ENCODE measurements at places on chromosomes 6 and 20. TPM values are rescaled to one million over a fixed set of nuclear protein-coding genes. Genes with fewer than 3 reads are reported as not detected.

GRCh38 chr6:169185692-169186485 is 67.8 kb downstream of the THBS2 start:
- no peaks in the 10 kb centered on the region for H3K27me3 ChIP-seq
- DNase-seq = no peak
- H3K4me1 ChIP-seq = no peaks in the 10 kb centered on the region
- no peak overlapping the region for H3K27ac ChIP-seq

DNA sequence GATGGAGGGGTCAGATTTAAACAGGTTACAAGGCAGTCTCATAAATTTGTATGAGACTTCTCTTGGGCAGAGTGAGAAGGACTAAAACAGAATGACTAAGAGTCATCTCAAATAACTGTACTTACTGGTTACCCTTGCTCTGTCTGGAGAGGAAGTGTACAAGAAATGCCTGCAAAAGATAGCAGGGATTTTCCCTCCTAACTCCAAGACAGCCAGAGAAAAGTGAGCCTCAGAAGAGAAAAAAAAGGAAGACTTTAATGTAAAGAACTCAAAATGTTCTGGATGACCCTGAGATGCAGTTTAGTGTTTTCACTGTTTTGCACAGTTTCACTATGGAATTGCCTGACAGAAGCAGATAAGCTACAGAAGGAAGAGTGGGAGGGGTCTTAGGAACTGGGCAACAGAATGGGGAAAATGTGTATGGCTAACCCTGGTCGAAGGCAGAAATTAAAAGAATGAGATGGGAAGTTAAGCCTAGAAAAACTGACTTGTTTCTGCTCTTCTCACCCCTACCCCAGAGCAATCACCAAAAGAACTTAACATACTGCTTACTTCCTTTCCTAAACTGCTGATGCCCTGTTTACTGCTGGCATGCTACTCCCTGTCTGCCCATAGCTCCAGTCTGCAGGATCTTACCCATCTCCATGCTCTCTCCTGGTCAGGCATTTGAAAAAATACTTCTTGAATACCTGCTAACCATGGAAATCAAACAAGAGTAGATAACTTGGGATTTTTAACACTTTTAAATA is 98.1 kb upstream of the MARCKS start:
- H3K36me3 ChIP-seq = no peaks in the 10 kb centered on the region
- DNase-seq = no peak
- H3K27me3 ChIP-seq = no peaks in the 10 kb centered on the region
- H3K4me1 ChIP-seq = no peaks in the 10 kb centered on the region

DNA sequence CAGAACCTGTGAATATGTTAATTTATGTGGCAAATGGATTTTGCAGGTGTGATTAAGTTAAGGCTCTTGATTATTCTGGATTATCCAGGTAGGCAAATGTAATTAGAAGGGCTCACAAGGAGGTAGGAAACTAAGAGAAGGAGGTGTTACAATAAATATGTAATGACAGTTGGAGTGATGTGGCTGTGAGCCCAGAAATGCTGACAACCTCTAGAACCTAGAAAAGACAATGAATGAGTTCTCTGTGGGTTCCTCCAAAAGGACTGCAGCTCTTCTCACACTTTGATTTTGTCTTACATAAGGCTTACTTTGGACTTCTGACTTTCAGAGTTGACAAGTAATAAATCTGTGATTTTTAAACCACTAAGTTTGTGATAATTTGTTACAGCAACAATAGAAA is 406.6 kb upstream of the EPHA7 start:
- no peaks in the 10 kb centered on the region for H3K36me3 ChIP-seq
- H3K4me3 ChIP-seq = no peak overlapping the region
- no peaks in the 10 kb centered on the region for H3K27me3 ChIP-seq
- H3K27ac ChIP-seq = no peak overlapping the region
- no peaks in the 10 kb centered on the region for H3K4me1 ChIP-seq
- DNase-seq = no peak

DNA sequence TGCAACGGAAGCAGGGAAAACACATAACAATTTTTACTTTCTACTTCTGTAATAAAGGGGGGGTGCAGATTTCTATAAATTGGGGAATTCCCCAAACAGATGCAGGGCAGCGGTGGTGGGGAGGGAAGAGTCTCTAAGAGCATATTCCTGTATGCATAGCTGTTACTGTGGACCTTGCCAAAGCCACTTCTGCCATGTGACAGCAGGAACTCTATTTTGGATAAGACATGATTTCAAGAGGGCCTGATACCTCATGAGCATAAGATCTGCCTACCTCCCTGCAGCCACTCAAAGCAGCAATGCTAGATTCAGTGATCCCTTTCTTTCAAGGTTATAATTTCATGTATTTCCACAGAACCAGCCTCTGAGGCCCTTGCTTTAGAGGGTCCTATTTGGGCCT is 86.2 kb upstream of the CNKSR3 start:
- no peaks in the 10 kb centered on the region for H3K27me3 ChIP-seq
- no peak overlapping the region for H3K4me3 ChIP-seq
- no peaks in the 10 kb centered on the region for H3K36me3 ChIP-seq
- H3K27ac ChIP-seq = no peak overlapping the region
- DNase-seq = no peak

The ZFP57 gene
- not detected for total RNA-seq

The F13A1 gene
- 38.5 TPM for total RNA-seq

DNA sequence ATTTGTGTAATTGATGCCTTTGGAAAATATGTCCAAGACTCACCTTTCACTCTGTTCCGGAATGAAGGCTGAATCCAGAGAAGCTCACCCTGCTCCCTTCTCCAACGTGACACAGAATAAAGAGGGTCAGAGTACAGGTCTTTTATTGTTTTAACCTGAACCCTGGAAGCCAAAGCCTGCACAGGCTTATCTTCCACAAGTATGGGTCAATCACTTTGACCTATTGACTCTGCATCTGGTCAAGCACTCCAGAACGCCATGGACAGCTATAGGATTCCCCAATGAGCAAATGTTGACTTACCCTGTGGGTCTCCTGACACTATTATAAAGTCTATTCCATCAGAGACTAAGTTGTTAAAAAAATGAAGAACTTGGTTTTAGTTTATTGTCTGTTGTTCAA is 158.4 kb upstream of the MYLIP start:
- no peak overlapping the region for H3K4me3 ChIP-seq
- H3K27ac ChIP-seq = no peak overlapping the region
- H3K36me3 ChIP-seq = no peaks in the 10 kb centered on the region
- no peak for DNase-seq
- no peaks in the 10 kb centered on the region for H3K4me1 ChIP-seq
- no peaks in the 10 kb centered on the region for H3K27me3 ChIP-seq

GRCh38 chr6:111721753-111722154 is 116.1 kb upstream of the TRAF3IP2 start:
- peaks cover 16% of the 10 kb centered on the region for H3K4me1 ChIP-seq
- no peaks in the 10 kb centered on the region for H3K36me3 ChIP-seq
- no peak for DNase-seq
- no peak overlapping the region for H3K4me3 ChIP-seq
- no peaks in the 10 kb centered on the region for H3K27me3 ChIP-seq
- peak overlapping the region; percentile 9 for H3K27ac ChIP-seq

GRCh38 chr6:138194287-138194686 is 24.0 kb downstream of the PBOV1 start:
- H3K36me3 ChIP-seq = no peaks in the 10 kb centered on the region
- no peak overlapping the region for H3K4me3 ChIP-seq
- H3K4me1 ChIP-seq = no peaks in the 10 kb centered on the region
- H3K27me3 ChIP-seq = no peaks in the 10 kb centered on the region
- H3K27ac ChIP-seq = no peak overlapping the region

The RBM38 gene
- total RNA-seq = 202 TPM

Measured in gastrocnemius medialis (tissue), 4 donors.